Upper lobe of right lung (tissue), 1 donor: ENCODE measurements at places on chromosomes 5 and 9. TPM values are rescaled to one million over a fixed set of nuclear protein-coding genes. Genes with fewer than 3 reads are reported as not detected.

- DNase-seq: no peak
These were observed 12.0 kb upstream of the C9 start for GRCh38 chr5:39376293-39376714.

- no peak for DNase-seq
These were observed 28.2 kb downstream of the FAM163B start for GRCh38 chr9:133581011-133581410.

DNA sequence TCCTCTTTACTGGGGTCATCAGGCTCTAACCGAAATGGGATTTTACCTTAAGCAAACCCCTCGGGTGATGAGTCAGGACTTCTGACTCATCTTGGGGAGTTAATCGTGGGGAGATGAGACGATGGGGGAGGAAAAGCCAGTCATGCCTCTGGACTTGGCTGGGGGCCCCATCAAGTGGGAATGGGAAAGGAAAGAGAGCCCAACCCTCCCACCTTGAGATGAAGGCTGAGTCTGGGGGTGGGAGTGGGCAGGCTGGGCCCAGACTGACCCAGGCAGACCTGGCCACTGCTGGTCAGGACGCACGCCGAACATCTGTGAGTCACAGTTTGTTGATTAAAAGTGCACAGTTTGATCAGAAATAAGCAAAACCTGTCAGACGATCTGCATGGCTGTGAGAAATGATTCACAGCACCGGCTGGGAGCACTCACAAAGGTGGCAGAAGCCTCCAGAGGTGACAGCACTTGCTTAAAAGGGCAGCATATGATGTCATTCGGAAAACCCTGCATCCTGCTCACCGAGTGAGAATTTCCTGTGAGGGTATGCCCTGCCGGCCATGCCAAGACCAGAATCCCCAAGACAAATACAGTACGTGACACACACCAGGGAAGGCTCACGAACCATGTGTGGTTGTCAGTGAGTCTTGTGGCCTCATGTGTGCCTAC is 50.0 kb upstream of the SLC25A51 start:
- no peak for DNase-seq

DNA sequence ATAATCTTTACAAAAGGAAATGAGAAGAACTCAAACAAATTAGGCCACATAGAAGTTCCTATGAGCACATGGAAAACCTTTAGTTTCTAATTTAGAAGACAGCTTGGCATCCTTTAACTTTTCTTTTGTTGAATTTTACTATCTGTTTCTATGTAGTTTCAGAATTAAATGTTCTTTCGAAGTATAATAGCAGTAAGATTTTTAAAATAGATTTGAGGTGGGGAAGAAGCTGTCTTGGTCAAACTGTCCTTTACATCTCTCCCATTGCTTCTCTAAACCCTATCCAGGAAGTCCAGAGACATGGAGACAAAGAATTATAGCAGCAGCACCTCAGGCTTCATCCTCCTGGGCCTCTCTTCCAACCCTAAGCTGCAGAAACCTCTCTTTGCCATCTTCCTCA is at the start of gene OR1L4:
TSS of gene OR1L4 (plus strand) at position 301 of the 400 bp plus-strand sequence. CDS start at position 301, 0 bp downstream.
- DNase-seq: no peak

DNA sequence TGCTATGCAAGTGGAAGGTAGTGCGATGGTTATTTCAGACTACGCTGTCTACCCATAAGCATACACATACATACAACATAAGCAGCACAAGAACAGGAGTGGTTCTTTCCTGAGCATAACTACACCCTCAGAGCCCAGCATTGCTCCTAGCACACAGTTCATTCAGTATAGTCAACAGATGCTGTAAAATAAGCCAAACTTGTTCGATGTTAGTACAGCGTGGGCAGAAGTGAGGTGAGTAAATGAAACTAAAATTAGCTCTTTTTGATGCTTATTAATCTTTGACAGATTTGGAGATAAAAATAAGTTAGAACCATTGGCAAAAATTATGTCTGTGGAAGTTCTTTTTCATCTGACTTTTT is 47.8 kb downstream of the S1PR3 start:
- no peak for DNase-seq

DNA sequence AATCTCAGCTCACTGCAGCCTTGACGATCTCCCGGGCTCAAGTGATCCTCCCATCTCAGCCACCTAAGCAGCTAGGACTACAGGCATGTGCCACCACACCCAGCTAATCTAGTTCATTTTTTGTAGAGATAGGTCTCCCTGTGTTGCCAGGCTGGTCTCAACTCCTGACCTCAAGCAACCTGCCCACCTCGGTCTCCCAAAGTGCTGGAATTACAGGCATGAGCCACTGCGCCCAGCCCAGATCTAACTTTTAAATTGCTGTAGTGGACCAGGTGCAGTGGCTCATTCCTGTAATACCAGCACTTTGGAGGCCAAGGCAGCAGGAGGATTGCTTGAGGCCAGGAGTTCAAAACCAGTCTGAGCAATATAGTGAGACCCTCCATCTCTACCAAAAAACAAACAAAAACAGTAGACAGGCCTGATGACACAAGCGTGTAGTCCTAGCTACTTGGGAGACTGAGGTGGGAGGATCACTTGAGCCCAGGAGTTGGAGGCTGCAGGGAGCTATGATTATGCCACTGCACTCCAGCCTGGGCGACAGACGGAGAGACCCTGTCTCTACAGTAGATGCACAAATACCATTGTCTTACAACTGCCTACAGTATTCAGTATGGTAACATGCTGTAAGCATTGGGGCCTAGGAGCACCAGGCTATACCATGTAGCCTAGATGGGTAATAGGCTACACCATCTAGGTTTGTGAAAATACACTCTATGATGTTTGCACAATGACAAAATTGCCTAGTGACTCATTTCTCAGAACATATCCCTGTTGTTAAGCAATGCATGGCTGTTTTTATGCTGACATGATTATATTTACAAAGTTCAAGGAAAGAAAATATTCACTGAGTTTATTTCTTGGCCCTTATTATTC is 1.5 kb upstream of the SIT1 start:
- DNase-seq: no peak

- DNase-seq: no peak
These were observed 290.9 kb upstream of the ANKRD55 start for GRCh38 chr5:56523790-56524575.

- DNase-seq: no peak
These were observed 24.3 kb downstream of the FBXW2 start for GRCh38 chr9:120768886-120769285.

DNA sequence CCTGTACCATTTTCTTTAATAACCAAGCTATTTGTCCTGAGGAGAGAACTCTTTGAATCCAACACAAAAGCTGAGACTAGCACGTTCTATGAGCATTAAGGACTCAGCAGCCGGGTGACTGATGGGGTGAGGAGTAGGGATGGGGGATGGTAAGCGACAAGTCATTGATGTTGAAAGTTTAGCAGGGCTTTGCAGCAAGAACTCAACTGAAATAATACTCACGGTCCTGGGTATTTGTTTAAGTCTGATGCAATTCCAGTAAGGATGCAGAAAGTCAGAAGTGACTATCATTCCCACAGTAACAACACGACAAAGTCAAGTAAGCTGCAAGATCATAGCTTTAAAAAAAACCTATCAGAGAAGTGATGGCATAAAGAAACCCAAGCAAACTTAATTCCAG is 131.1 kb downstream of the ACTL7B start:
- DNase-seq: no peak

DNA sequence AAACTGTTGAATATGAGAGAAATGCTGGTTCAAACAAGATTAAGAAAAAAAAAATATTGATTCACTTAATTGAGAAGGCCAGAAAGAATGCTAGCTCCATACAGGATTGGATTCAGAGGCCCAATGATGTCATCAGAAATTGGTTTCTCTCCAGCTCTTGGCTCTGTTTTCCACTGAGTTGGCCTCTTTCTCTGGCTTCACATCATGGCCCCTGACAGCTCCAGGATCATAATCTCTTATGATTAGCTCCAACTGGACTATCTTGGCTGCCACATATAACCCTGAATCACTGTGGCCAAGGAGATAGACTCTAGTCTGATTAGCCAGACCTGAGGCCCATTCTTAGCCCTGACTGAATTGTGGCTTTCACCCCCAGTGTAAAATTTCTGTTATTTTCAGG is 244.7 kb upstream of the GRAMD2B start:
- DNase-seq: no peak

DNA sequence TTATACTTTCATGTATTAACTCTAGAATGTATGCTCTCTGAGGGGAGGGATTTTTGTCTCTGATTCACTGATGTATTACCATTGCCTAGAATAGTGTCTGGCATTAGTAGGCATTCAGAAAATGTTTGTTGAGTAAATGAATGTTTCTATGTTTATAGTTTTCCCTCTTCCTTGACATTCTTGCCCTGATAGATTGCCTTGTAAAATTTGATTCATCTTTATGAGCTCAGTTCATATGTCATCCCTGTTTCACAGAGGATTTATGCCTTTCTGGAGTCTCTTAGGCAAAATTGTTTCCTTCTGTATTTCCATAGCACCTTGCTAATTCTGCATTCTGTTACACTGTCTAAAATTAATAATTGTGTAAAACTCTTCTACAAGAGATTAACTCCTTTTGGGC is 72.3 kb downstream of the RASA1 start:
- no peak for DNase-seq

- DNase-seq: no peak
These were observed 3.3 kb upstream of the TTC39B start for GRCh38 chr9:15310107-15310850.

- DNase-seq: peak; percentile 51
These were observed 15.9 kb downstream of the OR2V1 start for GRCh38 chr5:181114844-181115778.

- no peak for DNase-seq
These were observed 80.2 kb upstream of the ZNF169 start for GRCh38 chr9:94178927-94179326.

DNA sequence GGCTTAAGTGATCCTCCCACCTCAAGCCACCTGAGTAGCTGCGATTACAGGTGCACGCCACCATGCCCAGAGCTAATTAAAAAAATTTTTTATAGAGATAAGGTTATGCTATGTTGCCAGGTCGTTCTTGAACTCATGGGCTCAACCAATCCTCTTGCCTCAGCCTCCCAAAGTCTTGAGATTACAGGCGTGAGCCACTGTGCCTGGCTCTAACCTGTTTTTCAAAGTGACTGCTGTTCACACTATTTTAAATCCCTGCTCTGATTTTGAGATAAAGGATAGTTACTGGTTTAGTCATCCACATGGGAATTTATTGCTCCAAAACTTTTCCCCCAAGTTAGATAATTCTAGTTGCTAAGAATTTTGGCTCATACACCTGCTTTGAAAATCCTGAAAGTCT is 48.2 kb upstream of the MTMR12 start:
- no peak for DNase-seq

DNA sequence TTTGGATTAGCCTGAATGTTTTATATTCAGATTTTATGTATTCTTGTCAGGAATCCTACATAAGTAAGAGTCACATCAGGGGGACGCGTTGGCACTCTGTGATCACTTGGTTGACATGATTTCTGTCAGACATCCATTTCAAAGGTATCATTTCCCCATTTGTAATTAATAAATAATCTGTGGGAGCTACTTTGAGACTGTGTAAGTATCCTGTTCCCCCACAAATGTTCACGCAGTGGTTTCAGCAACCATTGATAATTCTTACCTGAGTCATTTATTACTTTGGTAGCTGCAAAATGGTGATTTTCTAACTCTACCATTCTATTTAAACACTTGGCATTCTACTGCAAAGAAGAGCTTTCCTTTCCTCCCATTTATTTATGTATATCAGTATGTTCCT is 56.9 kb upstream of the TBC1D2 start:
- DNase-seq: no peak

GRCh38 chr5:128196791-128197190 is 113.2 kb downstream of the SLC12A2 start:
- no peak for DNase-seq

- no peak for DNase-seq
These were observed 500.2 kb upstream of the CDH6 start for GRCh38 chr5:30693326-30693725.

GRCh38 chr9:136696502-136696901 is 9.2 kb upstream of the AGPAT2 start:
- peak; percentile 66 for DNase-seq

DNA sequence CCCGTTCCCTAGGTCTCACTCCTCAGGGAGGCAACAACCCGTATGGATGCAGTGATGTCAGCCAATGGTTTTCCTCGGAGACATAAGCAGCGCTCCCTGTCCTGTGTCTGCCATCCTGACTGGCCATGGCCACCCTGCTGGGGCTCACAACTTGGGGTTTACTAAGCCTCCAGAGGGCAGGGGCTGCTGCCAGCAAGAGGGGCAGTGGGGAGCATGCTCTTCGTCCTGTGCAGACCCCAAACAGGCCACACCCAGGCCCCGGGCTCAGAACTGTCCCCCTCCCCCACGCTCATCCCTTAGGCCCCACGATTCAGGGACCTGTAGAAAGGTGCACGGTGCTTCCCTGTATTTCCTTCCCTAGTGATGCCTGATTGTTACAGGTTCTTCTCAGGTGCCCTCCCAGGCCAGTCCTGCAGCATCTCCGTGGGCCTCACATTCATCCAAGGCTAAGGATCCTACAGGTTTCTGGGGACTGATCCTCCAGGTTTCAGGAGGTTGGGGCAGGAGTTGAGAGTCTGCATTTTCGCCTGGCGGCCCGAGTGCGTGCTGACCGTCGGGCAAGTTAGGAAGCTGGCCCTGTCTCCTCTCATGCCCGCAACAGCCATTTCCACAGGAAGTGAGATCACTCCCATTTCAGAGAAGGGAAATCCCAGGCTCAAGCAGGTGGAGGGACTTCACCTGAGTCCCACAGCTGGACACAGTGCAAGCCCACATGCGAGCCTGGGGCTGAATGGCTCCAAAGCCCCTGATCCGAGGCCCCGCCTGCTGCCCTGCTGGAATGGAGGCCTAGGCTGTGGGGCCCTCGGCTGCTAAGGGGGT is 217.6 kb downstream of the ROR2 start:
- no peak for DNase-seq

GRCh38 chr5:456351-457194 is 13.6 kb downstream of the EXOC3 start:
- peak; percentile 41 for DNase-seq

- no peak for DNase-seq
These were observed 57.0 kb downstream of the COL15A1 start for GRCh38 chr9:99000476-99001395.

The FAM169A gene
- total RNA-seq: 0.84 TPM

The IRX2 gene
- 56.4 TPM for total RNA-seq

The GPR151 gene
- not detected for total RNA-seq

The CDH6 gene
- total RNA-seq: 9.4 TPM
